NAMALWA (cell line): ENCODE measurements at places on chromosomes 4 and X.

DNA sequence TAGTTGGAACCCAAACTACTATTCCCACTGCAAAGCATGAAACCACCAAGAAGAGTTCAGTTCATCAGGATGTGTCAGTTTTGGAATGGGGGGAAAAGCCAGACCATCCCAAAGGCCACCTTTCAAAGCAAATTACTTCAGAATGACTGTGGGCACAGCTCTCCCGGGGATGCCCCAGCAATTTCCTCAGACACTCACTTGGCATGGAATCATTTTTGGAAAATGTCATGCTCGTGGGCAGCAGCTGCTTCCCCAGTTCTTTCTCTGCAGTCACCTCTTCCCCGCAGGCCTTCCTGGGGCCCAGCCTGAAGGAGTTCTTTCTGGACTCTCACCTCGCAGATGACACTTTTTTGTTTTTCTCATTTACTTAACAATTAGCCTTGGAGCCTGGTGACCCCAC is 350.3 kb downstream of the NR3C2 start:
- DNase-seq: no peak

DNA sequence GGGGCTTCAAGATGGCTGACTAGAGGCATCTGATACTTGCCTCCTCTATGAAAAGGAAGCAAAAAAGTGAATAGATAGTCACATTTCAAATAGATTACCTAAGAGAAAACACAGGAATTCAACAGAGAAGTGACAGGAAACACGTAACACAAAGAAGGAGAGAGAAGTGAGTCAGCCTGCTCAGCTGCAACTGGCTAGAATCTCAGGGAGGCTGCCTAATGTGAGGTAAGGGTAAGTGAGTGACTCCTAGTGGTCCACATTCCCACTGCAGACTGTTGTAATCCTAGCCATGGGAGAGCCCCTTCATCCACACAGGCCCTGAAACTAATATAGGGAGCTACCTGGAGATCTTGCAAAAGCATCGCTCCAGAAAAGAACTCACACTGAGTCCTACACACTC is 179.2 kb downstream of the SLC7A11 start:
- DNase-seq: no peak

DNA sequence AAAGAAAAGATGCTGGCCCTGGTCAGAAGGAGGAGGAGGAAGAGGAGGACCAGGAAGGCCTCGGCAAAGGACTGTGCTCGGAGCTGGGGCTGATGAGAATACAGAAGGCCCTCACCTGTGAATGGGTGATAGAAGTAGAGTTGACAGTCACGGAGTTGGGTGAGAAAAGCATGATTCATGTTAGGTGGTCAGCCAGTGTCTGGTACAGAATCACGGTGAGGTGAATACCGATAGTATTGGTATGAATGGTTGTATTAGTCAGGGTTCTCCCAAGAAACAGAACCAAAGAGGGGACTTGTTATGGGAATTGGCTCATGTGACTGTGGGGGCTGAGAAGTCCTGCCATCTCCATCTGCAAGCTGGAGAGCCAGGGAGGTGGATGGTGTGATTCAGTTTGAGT is 32.5 kb upstream of the FAM156A start:
- DNase-seq: no peak

- no peak for DNase-seq
Measured at GRCh38 chrX:49233176-49233575, at the start of gene CACNA1F. CACNA1F (minus strand) TSS chrX:49233340; CDS start chrX:49233309, 31 bp downstream.

DNA sequence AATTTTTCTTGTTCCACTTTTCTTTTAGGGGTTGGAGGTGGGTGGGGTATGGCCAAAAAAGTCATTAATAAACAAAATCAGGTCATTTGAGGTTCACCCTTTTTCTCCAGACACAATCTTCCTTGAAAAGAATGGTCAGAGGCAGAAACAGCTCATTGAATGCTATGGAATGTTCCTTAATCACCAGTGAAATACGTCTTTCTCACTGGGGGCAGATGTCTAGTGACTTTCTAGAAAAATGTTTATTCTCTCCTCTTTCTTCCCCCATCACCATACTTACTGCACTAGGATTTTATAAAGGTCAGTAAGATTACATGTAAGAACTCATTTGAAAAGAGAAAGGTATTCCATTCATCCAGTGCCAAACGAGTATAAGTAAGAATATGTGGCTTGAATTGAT is 44.5 kb downstream of the MGST2 start:
- no peak for DNase-seq

GRCh38 chr4:108492816-108493595 is 127.4 kb upstream of the RPL34 start:
- DNase-seq: peak; percentile 41

GRCh38 chr4:10380735-10381134 is 76.5 kb downstream of the ZNF518B start:
- DNase-seq: no peak

GRCh38 chrX:55340896-55341433 is 76.2 kb upstream of the PAGE3 start:
- no peak for DNase-seq

- no peak for DNase-seq
Measured at GRCh38 chr4:117550085-117550484, 464.7 kb upstream of the TRAM1L1 start.

DNA sequence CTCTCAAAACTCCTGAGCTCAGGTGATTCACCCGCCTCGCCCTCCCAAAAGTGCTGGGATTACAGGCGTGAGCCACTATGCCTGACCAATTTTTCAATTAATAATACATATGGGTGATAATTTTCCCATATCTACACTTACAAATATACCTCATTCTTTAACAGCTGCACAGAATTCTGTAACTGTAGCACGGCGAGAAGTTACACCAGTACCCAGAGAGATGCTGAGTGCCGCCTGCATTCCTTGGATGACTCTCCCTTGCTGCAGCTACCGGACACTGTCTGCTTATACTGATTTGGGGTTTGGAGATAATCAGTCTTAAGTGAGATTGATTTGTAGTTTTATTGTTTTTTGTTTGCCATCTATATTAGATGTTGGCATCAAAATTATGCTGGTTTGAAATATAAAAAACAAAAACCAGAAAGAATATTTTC is 5.8 kb downstream of the TIFA start:
- no peak for DNase-seq

GRCh38 chr4:142126890-142127497 is 490.6 kb downstream of the IL15 start:
- DNase-seq: peak; percentile 70

DNA sequence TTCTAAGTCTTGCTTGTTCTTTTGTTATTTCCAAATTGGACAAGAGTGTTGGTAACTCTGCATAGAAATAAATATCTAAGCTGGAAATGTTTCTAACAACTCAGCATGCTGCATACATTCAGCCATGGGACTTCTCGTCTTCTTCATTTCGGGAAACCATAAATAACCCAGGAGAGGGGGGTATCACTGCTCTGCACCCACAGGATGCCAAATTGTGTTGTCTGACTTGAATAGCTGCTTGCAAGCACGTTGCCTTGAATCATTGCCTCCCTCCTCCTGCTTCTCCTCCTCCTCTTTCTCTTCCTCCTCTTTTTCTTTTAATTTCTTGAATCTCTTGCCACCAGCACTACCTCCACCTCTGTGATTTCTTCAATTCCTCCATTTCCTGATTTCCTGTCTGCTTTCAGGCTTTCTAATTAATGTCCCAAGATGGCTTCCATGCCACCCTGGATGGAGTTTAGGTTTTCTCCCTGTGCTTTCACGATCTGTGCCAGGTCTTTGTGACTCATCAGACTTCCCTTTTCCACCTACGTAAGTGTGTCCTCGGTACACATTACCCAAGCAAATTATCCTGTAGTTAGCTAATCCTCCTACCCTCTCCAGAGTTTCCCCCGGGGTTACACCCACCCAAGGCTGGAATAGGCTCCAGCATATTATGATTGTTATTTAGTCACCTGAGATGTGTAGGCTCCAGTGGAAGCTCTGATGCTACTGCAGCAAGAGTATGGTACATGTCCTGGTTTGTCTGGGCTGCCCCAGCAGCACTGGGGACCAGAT is 122.6 kb upstream of the VCX3B start:
- no peak for DNase-seq

DNA sequence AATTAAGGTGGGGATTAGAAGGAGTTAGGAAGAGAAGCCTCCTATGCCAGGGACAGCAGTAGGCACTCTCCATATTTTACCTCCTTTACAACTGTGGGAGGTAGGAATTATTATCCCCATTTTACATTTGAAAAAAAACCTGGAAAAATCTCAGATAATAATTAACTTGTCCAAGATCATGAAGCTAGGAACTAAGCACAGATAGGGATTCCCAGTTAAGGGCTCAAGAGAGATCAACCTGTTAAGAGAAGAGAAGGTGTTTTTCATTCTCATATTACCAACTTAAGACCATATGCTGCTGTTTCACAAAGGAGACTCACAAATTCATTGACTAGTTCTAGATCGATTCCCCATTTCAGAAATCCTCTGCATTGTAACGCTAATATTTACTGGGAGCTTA is 16.1 kb upstream of the FAM47E start:
- DNase-seq: no peak
